ENCODE measurements at places on chromosomes 1 and 21. TPM values are rescaled to one million over a fixed set of nuclear protein-coding genes. Genes with fewer than 3 reads are reported as not detected.

The NAXE gene
- 139 TPM for total RNA-seq

The CYP4X1 gene
- not detected for total RNA-seq

The RHOU gene
- 0.47 TPM for total RNA-seq

The COG2 gene
- 14.5 TPM for total RNA-seq

The ZNF697 gene
- total RNA-seq: 2.2 TPM

The LEFTY1 gene
- 0.10 TPM for total RNA-seq

The TMPRSS15 gene
- total RNA-seq: 0.17 TPM

The FNBP1L gene
- 18.7 TPM for total RNA-seq

The DNAJC6 gene
- total RNA-seq: 5.3 TPM

The OR2T33 gene
- total RNA-seq: not detected

The RBM11 gene
- total RNA-seq: not detected

The MPZ gene
- 0.89 TPM for total RNA-seq

The CFAP45 gene
- total RNA-seq: 0.20 TPM

The SLC16A4 gene
- total RNA-seq: 30.0 TPM

The C1orf87 gene
- total RNA-seq: not detected

The SYNC gene
- total RNA-seq: 38.2 TPM

The FCGR1A gene
- total RNA-seq: not detected

The HES5 gene
- not detected for total RNA-seq

The RGS16 gene
- not detected for total RNA-seq

The HCRTR1 gene
- total RNA-seq: not detected

The DENND4B gene
- 9.0 TPM for total RNA-seq

The VCAM1 gene
- 2.8 TPM for total RNA-seq

The BRINP2 gene
- total RNA-seq: 0.17 TPM

The THEMIS2 gene
- 23.5 TPM for total RNA-seq

The RGS4 gene
- total RNA-seq: 80.4 TPM

The THBS3 gene
- total RNA-seq: 12.7 TPM

The GPATCH4 gene
- total RNA-seq: 16.9 TPM

The TMEM82 gene
- not detected for total RNA-seq

The ZNF648 gene
- total RNA-seq: not detected

The ZNF683 gene
- total RNA-seq: not detected

The COL6A1 gene
- 271 TPM for total RNA-seq

The TMEM81 gene
- 0.22 TPM for total RNA-seq

The MIA3 gene
- total RNA-seq: 53.7 TPM

The EPHB2 gene
- 26.7 TPM for total RNA-seq

The PTPRC gene
- total RNA-seq: 4.5 TPM

Data from M059J (cell line).